ENCODE measurements at places on chromosomes 7 and 10.

DNA sequence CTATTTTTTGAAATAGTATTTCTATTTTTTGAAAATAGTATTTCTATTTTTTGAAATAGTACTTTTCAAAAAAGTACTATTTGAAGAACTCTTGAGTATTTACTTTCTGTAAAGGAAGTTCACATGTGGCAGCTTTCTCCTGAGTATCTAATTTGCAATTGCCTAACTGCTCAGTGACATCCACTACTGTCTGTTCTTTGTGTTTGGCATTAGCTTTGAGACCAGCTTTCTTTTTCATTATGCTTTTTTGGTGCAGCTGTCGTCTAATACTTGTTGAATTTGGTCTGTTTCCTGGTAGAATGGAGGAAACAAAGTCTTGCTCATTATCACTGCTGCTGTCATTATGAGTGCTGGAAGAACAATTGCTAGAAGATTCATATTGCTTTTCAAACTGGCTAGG is 99.1 kb downstream of the BMPR1A start:
- no peak for DNase-seq

DNA sequence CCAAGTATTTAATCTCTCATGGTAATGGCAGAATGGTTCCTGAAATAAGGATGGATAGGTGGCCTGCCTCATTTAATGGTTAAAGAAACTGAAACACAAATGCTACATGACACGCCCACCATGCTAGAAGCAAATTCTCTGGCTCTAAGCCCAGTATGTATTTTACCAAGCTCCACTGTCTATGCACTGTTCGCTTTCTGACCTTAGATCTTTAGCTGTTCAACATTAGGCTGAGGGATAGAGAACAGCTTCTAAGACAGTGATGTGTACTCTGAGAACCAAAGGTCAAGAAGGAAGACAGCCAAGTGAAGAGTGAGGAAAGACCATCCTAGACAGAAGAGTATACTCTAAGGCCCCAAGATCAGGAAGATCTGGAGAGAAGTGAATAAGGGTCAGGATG is 26.6 kb downstream of the FAM3C start:
- no peak for DNase-seq

DNA sequence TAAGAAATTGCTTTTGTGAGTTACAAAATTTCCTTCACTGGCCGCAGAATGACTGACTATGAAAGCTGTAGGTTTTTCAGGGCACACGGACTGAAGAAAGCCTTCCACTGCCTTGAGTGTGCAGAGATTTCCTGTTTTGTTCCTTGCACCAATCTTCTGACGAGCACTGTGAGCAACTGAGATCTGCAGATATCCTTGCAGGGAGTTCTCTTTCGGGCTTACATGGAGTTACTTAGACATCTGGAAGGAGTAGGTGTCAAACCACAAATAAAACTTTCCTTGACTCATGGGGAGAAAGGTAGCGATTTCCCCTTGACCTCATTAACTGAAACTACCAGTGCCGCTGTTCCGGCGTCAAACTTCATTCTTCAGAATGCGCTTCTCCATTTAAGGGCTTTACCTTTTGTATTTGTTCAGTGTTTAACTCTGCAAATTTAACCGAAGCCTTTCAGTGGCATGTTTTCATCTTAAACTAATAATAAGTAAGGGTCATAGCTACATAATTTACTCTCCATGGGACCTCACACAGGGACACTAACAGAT is 1175.3 kb downstream of the GATA3 start:
- DNase-seq: no peak

DNA sequence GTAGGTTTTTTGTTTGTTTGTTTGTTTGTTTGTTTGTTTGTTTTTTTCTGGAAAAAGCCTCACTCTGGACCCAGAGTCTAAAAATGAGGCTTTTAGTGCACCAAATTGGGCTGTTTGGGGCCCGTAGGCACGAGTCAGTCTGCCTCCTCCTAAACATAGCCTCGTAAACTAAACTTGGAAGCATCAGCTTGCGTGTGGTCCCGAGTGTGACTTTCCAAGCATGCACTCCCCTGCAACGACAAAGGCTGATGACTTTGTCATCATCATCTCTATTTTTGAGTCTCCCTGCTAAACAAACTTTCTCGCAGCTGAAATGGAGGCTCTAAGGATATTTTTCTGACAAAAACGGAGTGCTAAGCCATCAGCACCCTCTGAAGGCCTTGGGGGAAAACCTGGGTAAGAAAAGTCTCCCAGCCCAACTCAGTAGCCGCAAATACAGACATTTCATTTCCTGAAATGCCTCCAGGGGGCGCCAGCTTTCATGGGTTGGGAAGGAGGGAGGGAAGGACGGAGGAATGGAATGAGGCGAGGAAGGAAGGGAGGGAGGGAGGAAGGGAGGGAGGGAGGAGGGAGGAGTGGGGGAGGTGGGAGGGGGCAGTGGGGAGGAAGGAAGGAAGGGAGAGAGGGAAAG is 245.9 kb downstream of the KCNMA1 start:
- DNase-seq: no peak

DNA sequence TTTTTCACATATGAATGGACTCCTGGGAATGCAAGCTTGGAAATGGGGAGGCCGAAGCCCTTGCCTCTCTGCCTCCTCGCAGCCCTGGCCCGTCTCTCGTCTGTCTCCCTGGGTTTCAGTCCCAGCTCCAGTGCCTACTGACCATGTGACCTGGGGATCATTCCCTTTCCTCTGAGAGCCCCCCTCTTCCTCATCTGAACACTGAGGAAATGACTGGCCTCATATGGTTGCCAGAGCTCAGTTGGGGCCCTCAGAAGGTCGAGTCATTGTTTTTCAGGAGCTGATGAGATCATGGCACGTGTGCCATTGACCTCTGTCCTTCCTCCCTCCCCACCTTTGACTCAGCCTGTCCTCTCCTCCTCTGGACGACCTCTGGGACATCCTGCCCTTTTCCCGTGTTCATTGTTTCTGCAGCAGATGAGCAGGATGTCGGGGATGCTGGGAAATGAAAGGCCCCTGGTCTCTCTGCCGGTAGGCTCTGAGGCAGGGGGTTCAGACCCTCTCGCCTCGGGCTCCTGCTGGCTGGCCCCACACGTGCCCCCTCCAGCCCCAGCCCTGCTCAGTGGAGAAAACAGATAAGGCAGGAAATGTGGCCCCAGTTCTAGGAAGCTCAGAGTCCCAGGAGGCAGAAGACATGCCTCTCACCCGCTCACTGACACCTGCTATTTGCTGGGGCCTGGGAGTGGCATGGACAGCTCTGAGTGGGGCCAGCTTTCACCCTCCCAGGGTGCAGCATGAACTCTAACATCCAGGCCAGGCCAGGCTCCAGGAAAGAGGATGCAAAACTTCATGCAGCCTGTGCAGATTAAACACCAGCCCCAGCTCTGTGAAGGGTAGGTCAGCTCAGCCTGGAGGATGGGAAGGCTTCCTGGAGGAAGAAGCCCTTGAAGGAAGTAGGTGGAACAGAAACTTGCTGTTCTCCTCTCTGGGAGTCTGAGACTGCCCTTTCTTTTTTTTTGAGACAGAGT is 8.3 kb upstream of the PPP1R35 start:
- no peak for DNase-seq

GRCh38 chr7:26052706-26053105 is 99.3 kb upstream of the NFE2L3 start:
- no peak for DNase-seq

DNA sequence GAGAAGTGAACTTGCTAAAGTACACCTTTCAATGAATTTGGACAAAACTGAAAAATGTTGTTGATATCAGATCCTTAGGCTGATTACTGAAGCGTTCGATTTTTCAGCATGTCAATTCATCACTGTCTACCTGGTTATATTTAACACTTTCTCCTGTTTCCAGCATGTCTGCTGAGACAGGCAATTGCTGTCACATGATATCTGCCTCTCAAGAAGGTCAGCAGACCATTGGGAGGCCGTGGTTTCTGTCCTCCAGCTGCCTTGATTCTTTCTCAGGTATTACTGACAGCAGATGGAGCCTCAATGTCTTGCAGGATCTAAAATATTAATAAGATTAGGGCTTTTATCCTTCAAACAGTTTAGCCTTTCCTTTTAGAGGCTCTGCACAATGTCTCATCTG is 127.5 kb downstream of the SNX10 start:
- DNase-seq: no peak

DNA sequence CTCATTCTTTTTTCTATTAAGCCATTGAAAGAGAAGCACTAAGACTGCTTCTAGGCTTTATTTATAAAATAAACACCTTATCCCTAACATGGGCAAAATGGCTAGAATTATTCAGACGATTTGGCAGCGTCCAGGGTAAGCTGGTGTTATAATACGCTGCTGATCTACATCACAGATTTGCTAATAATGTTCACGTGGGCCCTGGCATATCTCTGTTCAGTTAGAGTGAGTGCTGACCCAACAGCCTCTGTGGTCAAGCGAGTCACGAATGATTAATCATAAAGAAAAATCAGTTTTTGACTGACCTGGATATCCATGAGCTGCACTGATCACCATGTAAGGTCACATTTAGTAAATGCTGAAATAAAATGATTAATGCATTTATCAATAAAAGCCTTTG is 28.4 kb upstream of the CBLL1 start:
- no peak for DNase-seq

GRCh38 chr7:673681-674453 is 52.6 kb upstream of the DNAAF5 start:
- no peak for DNase-seq

GRCh38 chr10:125171402-125172306 is 11.3 kb upstream of the CTBP2 start:
- DNase-seq: no peak

- no peak for DNase-seq
Observed at GRCh38 chr7:47483604-47484273, 98.2 kb downstream of the TNS3 start.

- no peak for DNase-seq
Observed at GRCh38 chr10:111725050-111725449, 458.5 kb downstream of the GPAM start.

- DNase-seq: no peak
Observed at GRCh38 chr7:22610263-22610662, 110.3 kb upstream of the STEAP1B start.

GRCh38 chr7:35593899-35594298 is 101.0 kb downstream of the HERPUD2 start:
- DNase-seq: no peak

GRCh38 chr10:79229071-79229541 is 118.2 kb upstream of the PPIF start:
- no peak for DNase-seq

GRCh38 chr7:25669961-25670841 is 441.9 kb upstream of the NPVF start:
- DNase-seq: no peak
